Renal cortical epithelial cell (primary cell): ENCODE measurements at places on chromosomes 6 and 20. TPM values are rescaled to one million over a fixed set of nuclear protein-coding genes. Genes with fewer than 3 reads are reported as not detected.
A peak's percentile ranks its signal among the peaks of the same experiment; 100 is the strongest.

- peak; percentile 75 for DNase-seq
Measured at GRCh38 chr20:49937027-49937929, 1.1 kb downstream of the RNF114 start.

GRCh38 chr20:47703748-47704147 is 81.5 kb downstream of the SULF2 start:
- no peak for DNase-seq

DNA sequence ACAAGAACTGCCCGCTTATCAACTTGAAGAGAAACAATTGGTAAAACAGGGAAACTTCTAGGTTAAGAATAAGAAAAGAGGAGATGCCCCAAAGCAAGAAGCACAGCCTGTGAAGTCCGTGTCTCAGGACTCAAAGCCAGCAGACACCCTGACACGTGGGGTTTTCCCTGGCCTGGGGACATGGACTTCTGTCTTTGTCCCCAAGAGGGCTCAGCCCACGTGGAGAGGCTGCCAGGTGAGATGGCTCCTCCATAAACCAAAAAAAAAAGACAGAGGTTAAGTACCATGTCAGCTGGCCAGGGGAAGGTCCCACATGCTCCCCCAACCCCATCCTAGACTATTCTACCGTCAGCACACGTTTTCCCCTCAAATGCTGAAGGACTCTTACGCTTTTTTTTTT is 9.9 kb downstream of the SERPINB6 start:
- DNase-seq, result no peak

DNA sequence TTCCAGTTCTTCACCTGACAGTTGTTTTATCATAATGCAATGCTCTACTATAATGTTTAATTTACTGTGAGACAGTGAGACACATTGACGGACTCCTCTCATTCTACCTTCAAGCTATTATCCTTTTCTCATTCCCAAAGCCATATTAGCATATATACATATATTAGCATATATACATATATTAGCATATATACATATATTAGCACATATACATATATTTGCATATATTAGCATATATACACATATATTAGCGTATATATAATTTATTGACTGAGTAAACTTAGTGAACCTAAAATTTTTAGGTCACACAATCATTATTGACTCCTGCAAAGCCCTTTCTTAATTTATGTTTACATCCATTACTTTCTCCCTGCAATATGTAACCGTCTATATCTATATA is 555.0 kb upstream of the ADGRB3 start:
- DNase-seq, result no peak

DNA sequence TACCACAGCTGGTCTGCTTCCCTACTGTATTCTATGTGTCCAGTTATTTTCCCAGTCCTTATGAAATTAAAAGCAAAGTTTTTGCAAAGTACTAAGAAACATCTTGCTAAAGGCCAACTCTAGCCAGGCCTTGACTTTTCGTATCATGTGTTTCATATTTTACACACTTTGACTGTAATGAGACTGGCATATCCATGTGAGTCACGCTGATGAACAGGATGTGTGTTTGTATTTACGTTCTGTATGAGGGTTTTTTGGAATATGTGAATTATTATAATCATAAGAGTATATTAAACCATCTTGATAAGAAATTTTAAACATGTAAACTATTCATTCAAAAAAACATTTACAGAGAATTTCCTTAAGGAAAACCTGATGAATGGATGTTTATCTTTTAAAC is 59.7 kb downstream of the EYA4 start:
- DNase-seq, result no peak

GRCh38 chr6:37936906-37937305 is 117.4 kb downstream of the ZFAND3 start:
- DNase-seq, result no peak

- DNase-seq, result peak; percentile 70
Measured at GRCh38 chr6:169162752-169163407, 90.8 kb downstream of the THBS2 start.

DNA sequence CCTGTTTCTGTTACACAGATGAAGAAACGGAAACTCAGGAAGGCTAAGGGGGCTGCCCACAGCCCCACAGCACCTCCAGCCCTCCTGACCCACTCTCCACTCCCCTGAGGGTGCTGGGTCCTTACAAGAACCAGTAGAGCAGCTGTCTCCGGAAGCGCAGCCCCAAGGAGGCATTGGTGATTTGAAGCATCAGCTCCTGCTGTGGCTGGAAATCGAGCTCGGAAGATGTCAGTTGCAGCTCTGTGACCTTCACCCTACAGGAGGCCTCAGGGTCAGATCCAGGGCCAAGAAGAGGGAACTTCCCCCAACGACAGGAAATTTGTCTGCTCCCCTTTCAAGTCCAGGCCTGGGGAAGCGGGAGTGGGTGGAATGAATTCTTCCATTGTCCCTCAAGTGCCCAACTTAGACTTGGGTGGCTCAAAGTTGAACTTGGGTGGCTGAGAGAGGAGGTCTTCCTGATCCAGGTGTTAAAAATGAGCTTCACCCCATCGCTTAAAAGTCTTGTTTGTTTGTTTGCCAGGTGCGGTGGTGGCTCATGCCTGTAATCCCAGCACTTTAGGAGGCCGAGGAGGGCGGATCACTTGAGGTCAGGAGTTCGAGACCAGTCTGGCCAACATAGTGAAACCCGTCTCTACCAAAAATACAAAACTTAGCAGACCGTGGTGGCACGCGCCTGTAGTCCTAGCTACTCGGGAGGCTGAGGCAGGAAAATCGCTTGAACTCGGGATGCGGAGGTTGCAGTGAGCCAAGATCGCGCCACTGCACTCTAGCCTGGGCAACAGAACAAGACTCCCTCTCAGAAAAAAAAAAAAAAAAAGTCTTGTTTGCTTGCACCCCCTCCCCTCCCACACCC is 1.9 kb downstream of the PLTP start:
- no peak for DNase-seq

DNA sequence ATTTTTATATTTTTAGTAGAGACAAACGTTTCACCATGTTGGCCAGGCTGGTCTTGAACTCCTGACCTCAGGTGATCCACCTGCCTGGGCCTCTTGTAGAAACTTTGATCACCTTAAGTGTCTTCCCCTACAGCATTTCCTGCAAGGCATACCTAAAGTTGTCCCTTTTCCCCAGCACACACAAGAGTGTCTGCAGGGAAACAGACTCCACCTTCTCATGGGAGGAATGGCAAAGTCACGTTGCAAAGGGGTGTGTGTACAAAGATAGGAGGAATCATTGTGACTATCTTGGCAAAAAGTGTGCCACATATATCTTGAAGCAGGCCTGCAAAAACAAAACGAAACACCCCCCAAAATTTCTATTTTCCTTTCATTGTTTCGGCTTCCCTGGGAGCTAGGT is 160.8 kb upstream of the RNF24 start:
- DNase-seq, result no peak

DNA sequence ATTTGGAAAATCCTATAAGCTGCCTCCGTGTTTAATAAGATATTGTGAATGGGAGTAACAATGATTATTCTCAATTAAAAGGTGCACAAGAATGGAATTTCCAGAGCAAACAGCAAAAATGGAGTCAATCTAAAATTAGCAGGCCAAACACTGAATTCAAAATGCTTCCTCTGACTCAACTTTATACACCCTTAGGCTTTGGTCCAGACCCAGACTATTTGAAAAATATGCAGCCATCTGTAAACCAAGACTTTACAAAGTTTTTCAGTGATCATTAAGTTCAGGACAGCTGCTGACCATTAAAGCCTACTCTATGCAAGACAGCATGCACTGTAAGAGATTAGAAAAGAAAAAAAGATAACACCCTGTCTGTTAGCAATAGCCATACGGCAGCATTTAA is 39.4 kb upstream of the CCN6 start:
- peak; percentile 73 for DNase-seq

DNA sequence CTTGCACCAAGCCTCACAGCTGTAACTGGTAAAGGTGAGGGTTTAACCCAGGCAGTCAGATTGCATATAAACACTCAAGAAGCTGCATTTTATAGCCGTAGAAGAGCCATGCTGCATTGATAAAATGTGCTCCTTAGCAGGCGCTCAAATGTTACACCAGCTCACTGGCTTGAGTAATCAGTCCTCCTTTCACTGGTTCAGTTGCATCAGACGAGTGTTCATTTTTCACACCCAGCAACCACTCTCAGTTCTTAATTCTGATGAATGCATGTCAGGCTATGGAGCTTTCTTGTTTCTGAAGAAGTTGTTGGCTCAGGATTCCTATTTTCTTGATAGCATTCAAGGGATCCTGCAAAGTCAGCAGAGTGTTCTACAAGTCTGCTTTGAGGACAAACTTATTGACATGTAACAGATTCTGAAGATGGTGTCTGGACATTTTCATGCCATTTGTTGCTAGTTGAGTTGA is 198.3 kb downstream of the PLCB1 start:
- DNase-seq, result peak; percentile 46

DNA sequence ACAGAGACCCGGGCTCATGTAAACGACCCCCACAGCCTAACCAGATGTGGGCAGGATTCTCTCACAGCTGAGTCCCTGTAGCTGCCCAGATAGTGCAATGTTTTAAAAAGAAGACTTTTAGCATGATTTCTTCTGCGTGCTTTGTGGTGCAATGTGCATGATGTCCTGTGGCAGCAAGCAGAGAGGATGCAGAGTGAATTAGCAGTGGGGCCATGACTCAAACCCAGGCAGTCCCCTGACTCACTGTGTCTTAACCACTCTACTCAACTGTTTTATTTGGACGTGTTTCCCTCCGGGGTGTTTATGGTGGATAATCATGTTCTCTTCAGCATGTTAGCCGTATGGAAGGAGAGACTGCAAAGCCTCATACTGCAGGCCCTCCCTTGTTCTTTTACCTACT is 247.9 kb downstream of the SLC24A3 start:
- DNase-seq, result no peak

DNA sequence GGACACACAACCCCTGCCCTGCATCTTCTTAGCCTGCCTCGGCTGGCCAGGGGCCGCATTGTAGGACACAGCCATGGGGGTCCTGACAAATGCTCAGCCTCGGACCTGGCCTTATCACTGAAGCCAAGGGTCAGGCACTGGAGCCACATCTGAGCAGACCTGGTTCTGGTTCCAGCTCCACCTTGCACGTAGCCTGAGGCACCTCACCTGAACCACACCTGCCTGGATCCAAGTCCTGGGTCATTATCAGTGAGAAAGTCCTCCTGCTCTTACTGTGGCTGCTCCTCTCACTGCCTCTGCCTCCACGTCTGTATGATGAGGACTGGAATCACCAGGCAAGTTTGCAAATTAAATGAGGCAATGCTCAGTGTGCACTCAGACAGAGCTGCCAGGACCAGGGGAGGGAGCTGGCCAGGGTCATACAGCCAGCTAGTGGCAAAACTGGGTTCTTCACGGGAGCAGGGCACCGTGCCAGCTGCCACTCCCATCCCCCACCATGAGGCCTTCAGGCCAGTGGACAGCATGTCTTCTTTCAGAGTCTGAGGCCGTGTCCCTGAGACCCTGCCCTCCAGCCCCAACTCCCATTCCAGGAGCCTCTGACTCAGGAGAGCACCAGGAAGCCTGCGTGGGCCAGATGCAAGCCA is 40.2 kb downstream of the MRPL14 start:
- peak; percentile 81 for DNase-seq

DNA sequence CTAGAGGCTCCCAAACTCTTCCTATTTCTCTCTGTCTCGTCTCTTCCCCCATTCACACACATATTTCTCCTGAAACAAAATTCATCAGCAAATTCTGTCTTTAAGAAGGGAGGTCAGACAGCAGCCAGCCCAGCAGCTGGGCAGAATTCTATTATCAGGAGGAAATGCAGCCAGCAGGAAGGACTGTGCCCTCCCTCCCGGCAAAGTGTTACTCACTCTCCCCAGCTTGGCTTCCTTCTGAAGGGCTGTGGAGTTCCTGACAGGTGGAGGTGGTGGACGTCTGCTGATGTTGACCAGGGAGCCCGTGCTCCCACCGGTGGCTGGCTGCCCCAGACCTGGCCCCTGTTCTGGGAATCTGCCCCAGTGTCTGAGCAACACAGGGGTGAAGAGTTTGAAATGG is 37.3 kb downstream of the KCNB1 start:
- DNase-seq, result no peak

- DNase-seq, result peak; percentile 19
Measured at GRCh38 chr6:27865850-27866356, 46.3 kb downstream of the OR2B2 start.

DNA sequence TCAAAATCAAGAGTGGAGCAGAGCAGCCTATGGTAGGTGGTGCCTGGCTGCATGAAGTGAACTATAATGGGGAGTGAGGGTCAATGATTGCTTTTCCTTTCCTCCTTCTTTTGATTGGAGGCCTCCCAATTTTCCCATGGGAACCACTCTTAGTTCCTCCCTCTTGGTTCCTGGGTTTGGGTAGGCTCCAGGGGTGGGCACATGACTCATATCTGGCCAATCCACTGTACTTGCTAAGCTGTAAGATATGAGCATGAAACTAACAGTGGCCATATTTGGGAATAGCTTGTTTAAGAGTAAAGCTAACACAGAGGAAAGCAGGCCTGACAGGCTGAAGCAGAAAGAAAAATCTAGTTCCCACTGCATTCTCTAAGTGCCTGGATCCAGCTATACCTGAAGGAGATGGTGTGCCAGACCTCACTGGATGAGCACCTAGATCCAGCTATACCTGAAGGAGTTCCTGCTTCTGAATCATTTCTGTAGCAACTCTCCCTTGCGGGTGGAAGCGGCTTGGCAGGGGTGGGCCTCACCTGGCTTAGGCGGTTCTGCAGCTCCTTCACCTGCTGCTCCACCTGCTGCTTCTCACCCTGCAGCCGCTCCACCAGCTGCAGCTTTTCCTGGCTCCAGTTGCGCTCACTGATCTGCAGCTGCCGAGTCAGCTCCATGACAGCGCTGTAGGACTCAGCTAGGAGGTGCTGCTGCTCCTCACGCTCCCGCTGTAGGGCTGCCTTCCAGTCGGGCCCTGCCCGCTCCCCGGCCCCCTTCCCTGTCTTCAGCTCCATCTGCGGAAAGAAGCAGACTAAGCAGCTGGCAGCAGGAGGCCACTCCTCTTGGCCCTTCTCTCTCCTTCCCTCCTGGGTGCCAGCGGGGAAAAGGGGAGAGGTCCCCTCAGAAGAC is 29.0 kb upstream of the DSN1 start:
- DNase-seq, result peak; percentile 19

DNA sequence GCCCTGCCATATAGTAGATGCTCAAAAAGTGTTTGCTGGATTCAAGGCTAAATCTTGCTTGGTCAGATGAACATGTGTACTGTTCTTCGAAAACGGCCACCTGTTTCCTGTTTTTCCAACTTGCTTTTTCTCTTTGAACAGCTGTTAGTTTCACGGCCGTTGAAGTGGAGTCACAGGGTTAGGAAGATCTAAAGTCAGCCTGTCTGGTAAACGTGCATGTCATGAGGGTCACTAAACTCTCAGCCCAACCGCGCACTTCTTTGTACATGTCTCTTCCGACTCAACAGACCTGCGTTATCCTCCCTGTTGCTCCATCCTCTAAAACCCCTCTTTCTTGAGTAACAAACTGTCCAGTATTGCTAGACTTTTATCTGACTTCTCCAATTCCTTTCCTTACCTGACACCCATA is 93.2 kb upstream of the MAN1A1 start:
- DNase-seq, result no peak

GRCh38 chr6:108102965-108103364 is 28.4 kb upstream of the OSTM1 start:
- DNase-seq, result no peak

GRCh38 chr20:3221398-3222226 is 12.3 kb downstream of the ITPA start:
- DNase-seq, result peak; percentile 11

Gene CNBD2
- 1.2 and 3.6 TPM in 2 replicates for total RNA-seq

Gene CLDN20
- total RNA-seq, result not detected in 2 replicates

Gene BANF2
- total RNA-seq, result not detected in 2 replicates

Gene SCAF8
- 23.1 and 59.2 TPM in 2 replicates for total RNA-seq

Gene LKAAEAR1
- not detected in 2 replicates for total RNA-seq

Gene ITPR3
- 76.9 and 173 TPM in 2 replicates for total RNA-seq

Gene SPATA2
- total RNA-seq, result 0.87 and 5.7 TPM in 2 replicates

Gene SYCP2
- 2.4 and 6.1 TPM in 2 replicates for total RNA-seq

Gene OR2H2
- not detected in 2 replicates for total RNA-seq

Gene NR2E1
- not detected in 2 replicates for total RNA-seq
